ENCODE measurements at places on chromosomes 5 and 9. TPM values are rescaled to one million over a fixed set of nuclear protein-coding genes. Genes with fewer than 3 reads are reported as not detected.

Gene HMCN2
- under 0.01 TPM for total RNA-seq

Gene NPR3
- 2.8 TPM for total RNA-seq

Gene TMCO6
- total RNA-seq = 18.9 TPM

Gene SPINK4
- total RNA-seq = not detected

Gene SYK
- total RNA-seq = 11.8 TPM

Gene KCNV2
- total RNA-seq = not detected

Gene SLC1A1
- total RNA-seq = 39.5 TPM

Gene SLC4A9
- not detected for total RNA-seq

Gene KIAA0825
- 3.3 TPM for total RNA-seq

Gene SUSD3
- 5.1 TPM for total RNA-seq

Gene FAM114A2
- total RNA-seq = 38.4 TPM

Gene AJM1
- total RNA-seq = 1.8 TPM

Gene C9orf50
- not detected for total RNA-seq

Gene OR1J2
- total RNA-seq = not detected

Gene FAM200C
- total RNA-seq = 4.3 TPM

Gene RPL12
- 1,691 TPM for total RNA-seq

DNA sequence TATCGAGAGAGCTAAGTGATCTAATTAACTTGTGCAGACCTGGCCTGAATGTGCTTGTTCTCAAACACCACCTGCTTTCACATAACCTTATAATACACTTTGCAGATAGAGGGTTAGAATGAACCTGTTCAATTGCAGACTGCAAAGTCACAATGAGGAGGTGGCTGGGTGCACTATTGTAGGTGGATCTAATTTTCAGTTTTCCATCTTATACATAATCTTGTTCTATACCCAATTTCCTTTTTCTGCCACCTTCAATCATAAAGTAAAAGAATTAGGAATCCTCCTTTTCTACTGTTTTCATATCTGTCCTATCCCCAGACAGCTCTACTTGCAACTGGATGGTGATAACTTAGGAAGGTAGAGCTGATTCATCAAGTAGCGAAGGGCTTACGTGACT is 68.8 kb upstream of the APC start:
- DNase-seq = no peak

GRCh38 chr5:177430972-177431316 is 4.5 kb downstream of the GRK6 start:
- no peak for DNase-seq

DNA sequence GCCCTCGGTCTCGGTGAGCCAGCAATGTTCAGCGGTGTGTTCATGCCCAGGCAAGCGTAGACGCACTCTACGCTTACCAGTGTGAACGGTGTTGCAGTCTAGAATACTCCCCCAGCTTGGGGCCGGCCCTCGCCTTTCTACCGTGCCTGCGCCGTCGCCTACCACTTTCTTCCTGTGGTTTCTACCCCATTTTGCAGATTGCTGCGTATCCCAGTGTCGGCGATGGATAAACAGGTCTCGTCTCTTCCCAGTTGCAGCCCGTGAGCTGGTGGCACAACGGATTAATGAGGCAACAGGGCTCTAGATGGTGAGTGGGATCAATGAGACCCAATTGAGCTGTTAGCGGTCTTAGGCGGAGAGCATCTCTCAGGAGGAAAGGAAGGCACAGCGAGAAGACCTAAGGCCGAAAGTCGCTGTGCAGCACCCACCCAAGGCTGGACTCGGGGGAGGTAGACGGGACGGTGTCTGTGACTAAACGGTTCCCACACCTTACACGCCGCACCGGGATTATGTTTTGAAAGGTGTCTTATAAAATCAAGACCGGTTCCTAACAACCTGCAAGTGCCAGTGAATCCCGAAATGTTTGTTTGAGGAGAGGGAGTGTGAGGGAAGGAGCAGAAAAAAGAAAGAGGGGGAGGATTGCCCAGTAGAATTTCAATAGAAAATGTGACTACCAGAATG is 5.8 kb downstream of the OTP start:
- no peak for DNase-seq

GRCh38 chr5:172493906-172494305 is 39.6 kb upstream of the SH3PXD2B start:
- DNase-seq = no peak

DNA sequence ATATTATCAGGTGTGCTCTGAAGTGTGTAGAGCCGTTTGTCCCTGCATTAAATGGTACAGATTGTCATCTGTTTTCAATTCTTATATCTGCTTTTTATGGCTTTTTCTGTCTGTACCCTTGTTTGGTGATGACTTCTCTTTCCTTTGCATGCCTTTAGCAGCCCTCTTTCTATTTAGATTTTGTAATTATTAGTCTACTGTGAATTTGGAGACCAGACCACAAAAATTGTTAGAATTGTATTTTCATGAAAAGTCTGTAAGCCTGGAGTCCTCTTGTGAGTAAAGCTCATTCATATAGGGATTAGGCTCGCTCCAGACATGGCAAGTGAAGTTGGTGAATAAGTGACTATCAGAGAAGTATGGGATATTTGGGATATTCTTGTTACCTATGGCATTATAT is 41.7 kb downstream of the NFX1 start:
- DNase-seq = no peak

GRCh38 chr5:23089286-23089685 is 236.1 kb upstream of the CDH12 start:
- no peak for DNase-seq

DNA sequence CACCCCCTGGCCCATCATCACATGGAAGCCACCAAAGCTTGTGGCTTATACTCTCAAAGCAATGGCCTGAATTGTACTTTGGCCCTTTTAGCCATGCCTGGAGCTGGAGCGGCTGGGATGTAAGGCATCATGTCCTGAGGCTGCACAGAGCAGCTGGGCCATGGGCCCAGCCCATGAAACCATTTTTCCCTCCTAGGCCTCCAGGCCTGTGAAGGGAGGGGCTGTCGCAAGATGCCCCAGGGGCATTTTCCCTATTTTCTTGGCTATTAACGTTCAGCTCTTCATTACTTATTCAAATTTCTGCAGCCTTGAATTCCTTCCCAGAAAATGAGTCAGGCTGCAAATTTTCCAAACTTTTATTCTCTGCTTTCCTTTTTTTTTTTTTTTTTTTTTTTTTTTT is 27.7 kb downstream of the FST start:
- no peak for DNase-seq

GRCh38 chr5:19676895-19677294 is 311.1 kb downstream of the CDH18 start:
- DNase-seq = peak; percentile 5

DNA sequence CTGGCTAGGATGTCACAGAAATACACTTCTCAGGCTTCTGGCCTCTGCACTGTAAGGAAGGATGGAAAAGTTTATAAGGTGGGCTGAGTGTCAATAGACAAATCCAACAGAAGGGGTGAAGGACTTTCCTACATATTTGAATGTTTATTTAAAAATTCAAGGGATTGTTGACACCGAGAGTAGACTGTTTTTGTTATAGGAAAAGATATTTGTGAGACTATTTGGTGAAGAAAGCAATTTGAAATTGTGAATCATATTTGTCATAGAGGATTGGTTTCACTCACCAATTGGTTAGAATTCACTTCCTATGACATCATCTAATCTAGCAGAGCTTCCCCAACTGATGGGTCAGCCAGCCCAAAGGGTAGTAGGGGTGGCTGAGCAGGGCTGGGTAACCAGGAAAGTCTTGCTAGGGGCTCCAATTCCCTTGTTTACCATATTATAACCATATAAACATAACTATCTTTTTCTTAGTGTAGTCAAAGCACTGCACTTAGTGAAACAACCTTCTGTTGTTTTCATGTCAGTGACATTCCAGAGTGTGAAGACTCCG is 14.9 kb upstream of the MEGF10 start:
- DNase-seq = no peak

DNA sequence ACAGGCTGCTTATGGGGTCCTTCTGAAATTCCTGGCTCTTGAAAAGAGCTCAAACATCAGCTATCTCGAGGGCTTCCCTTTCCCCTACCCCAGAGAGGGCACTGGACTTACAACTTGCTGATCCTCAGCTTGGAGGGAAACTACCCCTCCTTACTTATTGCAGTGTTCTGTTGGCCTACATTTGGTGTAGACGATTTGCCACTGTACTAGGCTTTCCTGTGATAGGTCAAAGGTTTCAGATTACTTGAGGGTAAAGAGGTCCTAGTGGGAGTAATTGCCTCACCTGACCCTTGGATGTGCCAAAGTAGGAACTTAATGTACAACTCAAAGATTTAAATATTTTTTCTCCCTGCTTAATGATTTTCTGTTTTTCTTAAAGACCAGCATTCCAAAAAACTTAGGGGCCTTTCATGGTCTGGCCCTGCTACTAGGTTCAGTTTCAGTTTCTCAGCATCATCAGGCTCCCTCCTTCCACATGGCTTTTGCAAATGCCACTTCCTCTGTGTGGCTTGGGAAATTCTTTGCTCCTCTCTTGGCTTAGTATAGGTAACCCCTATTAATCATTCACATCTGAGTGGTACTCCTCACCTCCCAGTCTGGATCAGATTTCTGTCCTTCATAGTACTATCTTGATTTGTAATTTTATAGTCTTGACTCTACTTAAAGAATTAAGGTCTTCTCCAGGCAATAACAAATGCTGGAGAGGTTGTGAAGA is 32.4 kb downstream of the CYSTM1 start:
- peak; percentile 87 for DNase-seq

DNA sequence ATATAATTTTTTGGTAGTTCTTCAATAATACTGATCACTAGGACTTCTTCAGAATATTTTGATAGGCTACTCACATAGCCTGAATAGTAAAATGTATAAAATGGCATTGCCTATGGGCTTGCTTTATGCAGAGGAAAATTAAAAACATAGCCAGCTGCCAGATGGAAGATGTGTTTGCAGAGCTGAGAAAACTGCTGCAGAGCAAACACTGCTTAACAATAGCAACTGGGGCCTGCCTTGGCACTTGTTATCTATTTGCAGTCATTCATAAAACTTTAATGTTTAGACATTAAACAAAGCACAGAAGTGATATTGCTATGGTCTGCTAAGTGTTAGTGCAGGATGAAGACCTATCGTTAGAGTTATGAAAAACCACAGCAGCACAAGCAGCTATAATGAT is 151.5 kb upstream of the SMC2 start:
- DNase-seq = no peak

GRCh38 chr5:173679909-173680630 is 63.6 kb upstream of the BOD1 start:
- DNase-seq = peak; percentile 18

- no peak for DNase-seq
These were observed 28.8 kb downstream of the ADAMTSL2 start for GRCh38 chr9:133563291-133563796.

Measured in renal cortical epithelial cell (primary cell).